Left renal cortex interstitium (tissue), 4 donors: ENCODE measurements at places on chromosomes 1 and 21.

- no peak for DNase-seq
Measured at GRCh38 chr1:151867321-151867720, 13.8 kb upstream of the THEM5 start.

DNA sequence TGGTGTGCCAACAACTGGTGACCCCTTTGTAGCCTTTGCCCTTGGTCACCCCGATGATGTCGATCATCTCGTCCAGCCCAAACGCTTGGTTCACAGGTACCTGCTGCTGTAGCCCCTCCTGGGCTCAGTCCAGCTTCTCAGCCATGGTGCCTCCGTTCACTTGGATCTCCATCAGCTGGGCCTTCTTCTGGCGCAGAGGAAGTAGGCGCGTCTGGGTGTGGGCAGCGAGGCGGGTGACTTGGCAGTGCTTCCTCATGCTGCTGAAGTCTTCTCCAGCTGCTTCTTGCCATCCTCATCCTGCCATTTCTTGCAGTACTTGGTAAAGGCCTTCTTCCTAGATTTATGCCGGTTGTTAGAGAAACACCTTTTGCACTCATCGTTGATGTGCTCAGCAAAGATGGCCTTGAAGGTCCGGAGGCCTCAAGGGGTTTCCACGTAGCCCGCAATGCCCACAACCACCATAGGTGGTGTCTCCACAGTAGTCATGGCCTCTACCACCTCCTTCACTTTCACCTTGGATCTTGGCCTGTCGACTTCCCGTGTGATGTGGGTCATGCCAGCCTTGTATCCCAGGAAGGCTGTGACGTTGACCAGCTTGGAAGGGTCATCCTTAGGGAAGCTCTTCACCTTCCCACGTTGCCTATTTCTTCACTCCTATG lies 13.0 kb downstream of the DOP1B start:
- no peak for DNase-seq

DNA sequence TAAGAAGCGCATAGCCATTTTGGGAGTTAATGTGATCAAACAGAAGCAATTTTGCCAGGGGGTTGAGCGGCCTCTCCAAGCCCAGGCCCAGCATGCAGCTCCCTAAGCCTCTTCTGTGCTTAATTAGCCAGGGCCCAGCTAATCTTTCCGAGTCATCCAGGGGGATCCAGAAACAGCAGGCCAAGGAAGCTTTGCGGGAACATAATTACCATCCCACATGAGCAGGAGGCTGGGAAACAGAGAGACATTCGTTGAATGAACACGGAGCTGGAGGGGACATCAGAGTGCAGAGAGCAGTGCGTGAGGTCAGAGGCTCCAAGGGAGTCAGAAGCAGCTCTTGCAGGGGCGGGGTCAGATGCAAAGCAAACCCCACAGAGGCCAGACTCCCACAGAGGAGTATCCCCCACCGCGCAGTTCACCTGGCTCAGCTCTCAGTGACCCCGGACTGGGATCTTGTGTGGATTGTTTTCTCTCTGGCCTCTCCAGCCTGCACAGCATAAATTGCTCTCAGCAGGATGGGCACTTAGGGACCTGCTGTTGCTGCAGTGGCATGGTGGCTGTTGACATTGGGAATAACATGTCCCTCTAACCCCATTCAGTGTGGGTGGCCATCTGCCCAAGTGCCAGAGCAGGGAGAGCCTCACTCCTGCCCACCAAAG lies 657.4 kb downstream of the AJAP1 start:
- no peak for DNase-seq

- no peak for DNase-seq
Measured at GRCh38 chr1:34885405-34886247, 26.1 kb upstream of the SMIM12 start.

DNA sequence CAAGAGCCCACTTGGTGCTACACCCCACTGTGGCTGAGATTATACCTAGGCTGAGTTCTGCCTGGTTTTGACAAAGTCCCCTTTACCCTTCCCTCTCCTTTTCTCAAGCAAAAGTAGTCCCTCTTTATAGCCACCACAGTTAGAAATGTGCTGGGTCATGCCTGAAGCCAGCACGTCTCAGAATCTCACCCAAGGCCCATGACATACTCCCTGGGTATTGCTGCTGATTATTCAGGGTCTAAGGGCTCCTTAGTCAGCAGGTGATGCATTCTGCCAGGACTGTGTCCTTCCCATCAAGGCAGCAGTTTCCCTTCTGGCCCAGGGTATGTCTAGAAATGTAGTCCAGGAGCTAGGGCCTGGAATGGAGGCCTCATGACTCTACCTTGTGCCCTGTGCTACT lies 67.3 kb upstream of the COX20 start:
- DNase-seq, result no peak

- DNase-seq, result no peak
Measured at GRCh38 chr1:164755690-164756089, 196.7 kb downstream of the PBX1 start.

DNA sequence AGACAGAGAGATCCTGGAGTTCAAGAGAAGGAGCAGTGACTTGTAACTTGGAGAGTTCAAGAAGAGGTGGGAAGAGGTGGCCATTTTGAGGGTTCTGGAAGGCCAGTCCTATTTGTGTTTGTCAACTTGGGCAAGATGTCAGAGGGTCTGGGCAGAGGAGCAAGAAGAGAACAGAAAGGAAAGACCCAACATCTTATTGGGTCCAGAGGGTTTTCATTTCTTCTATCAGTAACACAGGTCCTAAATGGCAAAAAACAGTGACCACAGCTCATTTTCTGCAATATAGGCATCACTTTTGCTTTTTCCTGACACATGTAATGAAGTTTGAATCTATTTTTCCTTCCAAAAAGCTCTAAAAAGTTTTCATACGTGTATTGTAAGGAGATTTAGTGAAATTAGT lies 38.3 kb upstream of the MAP10 start:
- DNase-seq, result no peak

- no peak for DNase-seq
Measured at GRCh38 chr1:172401892-172402291, 18.6 kb upstream of the C1orf105 start.

GRCh38 chr1:12475947-12476346 lies 142.1 kb downstream of the DHRS3 start:
- DNase-seq, result no peak

DNA sequence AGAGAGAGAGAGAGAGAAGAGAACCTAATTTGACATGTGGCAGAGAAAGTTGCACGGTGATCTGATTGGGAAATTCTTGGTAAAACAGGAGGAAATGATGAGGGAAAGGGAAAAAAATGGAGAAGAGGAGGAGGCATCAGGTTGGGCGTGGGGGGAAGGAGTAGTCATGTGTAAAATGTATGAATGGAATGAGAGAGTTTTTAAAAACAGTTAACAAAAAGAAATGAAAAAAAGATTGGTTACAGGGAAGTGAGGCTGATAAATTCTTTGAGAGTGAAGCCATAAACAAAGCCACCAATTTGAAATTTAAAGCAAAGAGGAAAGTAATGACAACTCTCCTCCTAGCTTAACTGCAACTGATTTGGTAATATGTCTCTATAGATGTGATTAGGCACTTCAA lies 409.2 kb downstream of the USH2A start:
- DNase-seq, result no peak

GRCh38 chr1:67921725-67922489 lies 88.6 kb upstream of the GNG12 start:
- no peak for DNase-seq

GRCh38 chr21:42537106-42537742 lies 23.6 kb downstream of the SLC37A1 start:
- no peak for DNase-seq
